ENCODE measurements at places on chromosomes 4 and X. TPM values are rescaled to one million over a fixed set of nuclear protein-coding genes. Genes with fewer than 3 reads are reported as not detected.

PGRMC1 gene
- total RNA-seq, result 83.3 TPM

RRH gene
- total RNA-seq, result 0.15 TPM

F8 gene
- total RNA-seq, result 12.4 TPM

DNA sequence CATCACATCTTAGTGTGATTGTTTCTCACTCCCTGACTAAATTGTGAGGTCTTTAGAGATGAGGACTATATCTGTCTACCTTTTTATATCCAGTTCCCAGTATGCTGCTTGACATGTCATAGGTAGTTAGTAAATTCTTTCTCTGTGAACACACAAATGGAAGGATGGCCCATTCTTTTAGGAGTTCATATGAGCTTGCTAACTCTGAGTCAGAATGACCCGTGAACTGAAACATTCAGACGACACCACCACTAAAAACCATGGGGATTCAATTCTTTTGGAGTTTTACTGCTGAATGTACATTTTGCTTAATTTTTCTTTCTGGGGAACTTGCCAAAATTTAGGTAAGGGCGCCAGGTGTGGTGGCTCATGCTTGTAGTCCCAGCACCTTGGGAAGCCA is 13.9 kb downstream of the OFD1 start:
- no peak for DNase-seq

DNA sequence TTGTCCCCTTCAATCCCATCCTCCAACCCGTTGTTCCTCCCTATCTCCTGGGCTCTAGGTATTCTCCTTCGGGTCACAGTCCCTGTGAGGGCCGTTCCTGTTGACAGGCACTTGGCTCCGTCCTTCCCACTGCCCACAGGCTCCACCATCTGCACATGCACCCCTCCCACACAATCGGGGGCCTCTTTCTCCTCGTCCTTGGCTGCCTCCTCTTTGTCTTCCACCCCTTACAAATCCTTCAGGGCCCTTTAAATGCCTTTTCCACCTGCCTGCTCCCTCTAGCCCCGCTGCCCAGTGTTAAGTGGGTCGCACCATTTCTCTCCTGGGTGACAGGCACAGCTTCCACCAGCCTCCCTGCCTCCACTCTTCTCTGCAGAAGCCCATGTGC is 2.7 kb upstream of the AVPR2 start:
- DNase-seq, result no peak

All from Panc1 (cell line).